ENCODE measurements at places on chromosomes 11 and 22.

DNA sequence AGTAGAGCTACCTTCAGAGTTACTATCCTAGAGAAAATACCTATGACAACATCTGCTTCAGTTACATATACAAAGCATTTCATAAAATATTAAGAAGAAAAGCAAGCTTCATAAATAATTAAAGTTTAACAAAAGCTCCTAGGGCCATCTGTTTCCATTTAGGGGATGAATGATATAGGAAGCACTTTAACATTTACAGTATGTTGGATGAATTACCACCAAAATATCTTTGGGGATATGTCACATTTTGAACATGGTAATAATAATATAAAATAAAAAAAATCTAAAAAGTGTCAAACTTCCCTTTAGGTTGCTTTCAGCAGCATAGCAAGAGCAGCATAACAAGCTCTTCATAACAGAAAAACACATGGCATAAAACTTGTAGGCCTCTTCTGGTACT lies 104.6 kb downstream of the ATG16L2 start:
- no peak for DNase-seq

GRCh38 chr22:35367331-35367886 lies 13.5 kb upstream of the HMOX1 start:
- peak; percentile 59 for DNase-seq

DNA sequence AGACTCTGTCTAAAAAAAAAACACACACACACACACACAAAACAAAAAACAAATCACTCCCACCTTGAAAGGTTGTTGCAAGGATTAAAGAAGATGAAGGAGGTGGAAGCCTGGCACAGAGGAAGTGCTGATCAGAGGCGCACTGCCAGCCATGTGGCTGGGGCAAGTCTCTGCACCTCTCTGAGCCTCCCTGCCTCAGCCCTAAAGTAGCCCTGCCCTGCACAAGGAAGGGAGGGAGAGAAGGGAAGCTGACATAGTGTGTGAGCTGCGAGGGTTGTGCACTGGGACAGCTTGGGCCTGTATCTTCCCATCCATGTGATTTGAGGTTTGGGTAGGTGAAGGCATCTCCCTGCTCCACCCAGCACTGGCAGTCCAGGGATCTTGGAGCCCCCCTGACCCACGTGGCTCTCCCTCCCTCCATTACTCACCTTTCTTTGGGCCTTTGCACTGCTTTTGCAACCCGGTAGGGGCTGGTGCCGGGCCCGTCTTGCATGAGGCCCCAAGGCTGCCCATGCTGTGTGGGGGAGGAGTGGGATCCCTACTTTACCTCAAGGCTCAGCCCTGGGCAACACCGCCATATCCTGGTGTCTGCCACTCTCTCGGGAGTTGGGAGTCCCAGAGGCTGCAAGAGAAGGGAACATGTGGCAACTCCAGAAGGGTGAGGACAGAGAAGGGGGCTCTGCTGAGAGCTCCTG lies 30.5 kb downstream of the IFT27 start:
- no peak for DNase-seq

GRCh38 chr11:17351510-17352176 lies at the start of gene NCR3LG1:
TSS of gene NCR3LG1 (plus strand) at chr11:17351800. CDS start at chr11:17351970, 170 bp downstream.
- peak; percentile 59 for DNase-seq

- DNase-seq, result peak; percentile 81
These were observed 28.9 kb downstream of the MFNG start for GRCh38 chr22:37457093-37457893.

- no peak for DNase-seq
These were observed 140.4 kb upstream of the ARHGAP42 start for GRCh38 chr11:100546714-100547113.

- DNase-seq, result no peak
These were observed 71.0 kb upstream of the KIRREL3 start for GRCh38 chr11:127071606-127072005.

GRCh38 chr11:107840129-107840484 lies 18.5 kb downstream of the SLC35F2 start:
- DNase-seq, result no peak

GRCh38 chr11:120365512-120365911 lies 29.3 kb downstream of the ARHGEF12 start:
- no peak for DNase-seq

- no peak for DNase-seq
These were observed 5.5 kb upstream of the PCF11 start for GRCh38 chr11:83151274-83151977.

DNA sequence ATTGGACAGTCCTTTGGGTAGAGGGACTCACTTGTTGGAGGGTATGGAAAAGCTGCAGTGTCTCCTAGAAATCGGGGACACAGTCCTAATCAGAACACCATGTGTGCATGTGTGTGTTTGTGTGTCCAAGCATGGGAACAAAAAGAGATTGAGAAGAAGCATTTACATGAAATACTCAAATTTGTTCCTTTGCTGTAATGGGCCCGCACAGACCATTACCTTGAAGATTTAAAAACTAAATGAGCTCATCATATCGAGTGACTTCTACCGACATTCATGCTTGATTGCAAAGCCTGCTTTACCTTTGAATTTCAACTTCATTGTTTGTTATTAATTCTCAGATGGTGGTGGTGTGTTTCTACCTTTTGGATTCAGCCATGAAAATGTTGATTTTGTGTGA lies 106.9 kb downstream of the ZBTB16 start:
- DNase-seq, result no peak

DNA sequence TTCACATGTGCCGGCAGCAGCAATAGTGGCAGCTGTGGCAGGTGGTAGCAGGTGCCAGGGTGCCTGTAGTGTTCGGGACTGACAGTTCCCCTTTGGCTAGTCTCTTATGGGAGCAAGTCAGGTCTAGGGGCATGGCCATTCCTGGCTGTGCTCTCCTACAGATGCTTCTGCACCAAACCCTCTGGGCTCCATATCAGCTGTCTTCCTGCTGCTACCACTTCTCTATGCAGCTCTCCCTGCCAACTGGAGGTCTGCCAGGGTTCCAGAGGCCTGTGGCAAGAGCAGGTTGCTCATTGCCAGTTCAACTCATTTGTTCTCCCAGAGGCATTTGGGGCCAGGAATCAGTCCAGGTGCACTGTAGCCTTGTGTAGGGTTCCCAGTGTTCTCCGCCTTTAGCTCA lies 473.7 kb downstream of the JRKL start:
- DNase-seq, result no peak

- DNase-seq, result no peak
These were observed 6.9 kb downstream of the AQP11 start for GRCh38 chr11:77596626-77597025.

GRCh38 chr11:12249590-12250260 lies 127.6 kb upstream of the PARVA start:
- DNase-seq, result no peak

- no peak for DNase-seq
These were observed 48.1 kb upstream of the SHISAL1 start for GRCh38 chr22:44360668-44361381.

DNA sequence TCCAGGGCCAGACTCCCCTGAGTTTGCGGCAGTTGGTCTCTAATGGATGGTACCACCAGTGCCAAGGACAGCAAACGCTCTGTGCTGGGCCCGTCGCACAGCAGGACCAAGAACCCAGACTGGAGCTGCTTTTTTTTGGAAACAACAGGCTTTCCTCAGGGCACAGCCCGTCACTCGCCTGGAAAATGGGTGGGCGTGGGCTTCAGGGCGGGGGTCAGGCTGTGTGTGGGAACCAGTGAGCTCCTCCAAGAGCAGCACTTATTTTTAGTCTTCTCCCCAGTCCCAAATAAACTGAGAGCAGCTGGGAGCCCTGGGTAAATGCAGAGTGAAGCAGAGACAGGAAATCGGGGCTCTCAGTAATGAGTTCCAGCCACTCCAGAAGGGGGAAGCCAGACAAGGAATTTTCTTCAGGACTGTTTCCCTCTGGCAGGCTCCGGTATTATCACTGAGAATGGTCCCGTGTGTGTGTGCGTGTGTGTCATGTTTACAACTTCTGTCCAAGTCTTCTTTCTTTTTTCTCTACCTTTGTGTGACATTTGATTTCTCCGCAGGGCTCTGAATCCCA lies 63.0 kb downstream of the PPFIBP2 start:
- DNase-seq, result no peak

GRCh38 chr11:13338427-13339069 lies 61.0 kb downstream of the BMAL1 start:
- DNase-seq, result no peak

- DNase-seq, result no peak
These were observed 837.3 kb downstream of the TBC1D22A start for GRCh38 chr22:47599753-47600152.

GRCh38 chr11:46263120-46263519 lies 14.3 kb upstream of the CREB3L1 start:
- no peak for DNase-seq

DNA sequence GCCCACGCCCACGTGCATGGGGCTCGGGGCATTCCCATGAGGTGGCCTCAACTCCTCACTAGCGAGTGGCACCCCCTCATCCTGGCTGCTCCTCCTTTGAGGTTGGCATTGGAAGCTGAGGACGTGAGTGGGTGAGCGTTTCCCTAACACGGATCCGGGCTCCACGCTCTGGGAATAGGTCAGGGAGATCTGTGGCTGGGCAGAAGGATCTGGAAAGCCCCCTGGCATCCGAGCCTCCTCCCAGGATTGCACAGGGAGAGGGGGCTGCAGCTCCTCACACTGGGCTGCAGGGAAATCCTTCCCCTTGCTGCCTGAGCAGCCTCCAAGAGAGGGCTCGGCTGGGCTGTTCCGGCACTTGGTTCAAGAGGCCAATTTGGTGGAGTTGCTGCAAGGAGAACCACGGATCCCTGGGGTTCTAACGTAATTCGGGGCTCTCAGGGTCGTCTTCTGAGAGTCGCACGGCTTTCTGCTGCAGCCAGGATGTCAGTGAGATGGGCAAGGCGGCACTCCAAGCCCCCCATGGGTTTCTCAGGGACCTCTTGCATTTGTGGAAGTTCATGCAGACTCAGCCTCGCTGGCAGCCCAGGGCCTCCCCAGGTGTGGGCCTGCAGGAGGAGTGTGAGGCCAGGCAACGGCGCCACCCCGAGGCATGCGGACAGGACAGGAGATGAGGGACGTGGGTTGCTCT lies 1119.0 kb downstream of the BRD1 start:
- DNase-seq, result no peak

- DNase-seq, result no peak
These were observed 1.3 kb downstream of the POU2F3 start for GRCh38 chr11:120241277-120241676.

DNA sequence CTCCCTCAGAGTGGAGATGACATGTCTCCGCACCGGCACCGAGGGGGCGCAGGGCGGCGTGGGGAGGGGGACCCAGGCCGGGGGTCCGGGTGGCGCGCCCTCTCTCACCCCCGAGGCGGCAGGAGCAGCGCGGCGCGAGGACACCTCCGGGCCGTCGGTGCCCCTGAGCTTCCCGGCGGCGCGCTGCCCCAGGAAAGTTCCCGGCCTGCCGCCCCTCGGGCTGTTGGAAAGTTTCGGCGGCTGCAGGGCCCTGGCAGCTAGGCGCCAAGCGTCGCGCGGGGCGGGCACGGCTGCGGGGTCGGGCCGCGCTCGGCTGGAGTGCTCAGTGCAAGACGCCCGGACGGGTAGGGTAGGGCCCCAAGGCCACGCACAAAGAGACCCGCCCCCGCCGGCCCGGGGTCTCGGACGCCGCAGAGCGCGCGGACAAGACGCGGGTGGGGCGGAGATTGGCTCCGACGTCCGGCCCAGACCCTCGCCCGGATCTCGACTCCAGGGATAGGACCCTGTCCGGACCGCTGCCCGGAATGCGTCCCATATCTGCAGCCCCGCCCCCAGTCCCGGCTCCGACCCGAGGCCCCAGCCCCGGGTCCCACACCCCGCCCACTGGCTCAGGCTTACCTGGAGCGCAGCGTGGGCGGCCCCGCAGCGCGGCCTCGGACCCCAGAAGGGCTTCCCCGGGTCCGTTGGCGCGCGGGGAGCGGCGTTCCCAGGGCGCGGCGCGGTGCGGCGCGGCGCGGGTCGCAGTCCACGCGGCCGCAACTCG lies 471 bp downstream of the ARVCF start:
- no peak for DNase-seq

- no peak for DNase-seq
These were observed 170.6 kb downstream of the DYNC2H1 start for GRCh38 chr11:103279821-103280220.

Measured in germinal center (tissue), 1 donor.